ENCODE measurements at places on chromosomes 13 and 19.
A peak's percentile ranks its signal among the peaks of the same experiment; 100 is the strongest.

DNA sequence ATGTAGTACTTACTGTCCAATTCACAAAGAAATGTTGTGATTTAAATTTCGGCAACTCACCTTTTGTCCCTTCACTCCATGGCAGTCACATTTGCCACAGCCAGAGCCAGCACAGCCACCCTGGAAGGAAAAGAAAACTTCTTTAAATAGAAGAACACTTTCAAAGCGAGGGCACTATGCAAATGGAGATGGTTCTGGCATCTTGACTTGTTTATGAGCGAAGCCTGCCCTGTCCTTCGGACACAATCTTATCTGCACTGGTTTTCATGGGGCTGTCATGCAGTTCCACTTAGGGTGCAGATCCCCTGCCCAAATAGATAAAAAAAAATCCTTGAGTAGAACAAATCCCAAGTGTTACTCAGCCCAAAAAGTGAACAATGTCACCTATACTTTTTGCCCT, 64.3 kb downstream of the COL4A1 start:
- DNase-seq = no peak

DNA sequence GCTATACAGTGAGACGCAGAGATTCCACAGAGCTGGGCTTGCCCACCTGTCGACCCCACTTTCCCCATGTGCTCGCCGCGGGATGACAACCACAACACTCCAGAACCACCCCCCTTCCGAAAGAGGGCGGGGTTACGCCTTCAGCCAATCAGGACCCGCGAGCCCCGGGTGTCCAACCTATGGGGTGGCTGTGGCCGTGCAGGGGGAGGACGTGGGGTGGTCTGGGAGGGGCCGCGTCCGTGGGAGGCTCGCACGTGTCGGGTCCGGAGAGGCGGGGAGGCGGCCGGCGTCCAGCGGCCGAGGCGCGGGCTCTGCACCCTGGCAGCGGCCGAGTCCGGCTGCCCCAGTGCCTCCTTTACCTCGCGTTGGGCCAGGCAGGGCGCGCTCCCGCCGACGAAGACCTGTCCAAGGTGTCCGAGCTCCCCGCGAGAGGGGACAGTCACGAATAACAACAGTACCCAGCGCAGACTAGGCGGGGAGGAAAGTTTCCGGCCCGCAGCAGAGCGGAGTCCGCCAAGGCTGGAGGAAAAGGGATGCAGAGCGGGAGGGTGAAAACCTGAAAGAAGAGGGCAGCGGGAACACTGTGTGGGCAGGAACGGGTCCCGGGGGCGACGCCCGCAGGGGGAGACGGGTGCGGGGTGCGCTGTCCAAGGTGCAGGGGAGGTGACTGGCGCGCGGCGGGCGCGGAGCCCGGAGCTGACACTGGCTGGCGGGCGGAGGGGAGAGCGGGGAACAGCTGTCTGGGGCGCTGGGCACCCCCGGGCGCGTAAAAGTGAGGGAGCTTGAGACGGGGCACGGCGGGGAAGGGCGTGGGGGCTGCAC, 911 bp downstream of the ENOX1 start:
- no peak for DNase-seq

DNA sequence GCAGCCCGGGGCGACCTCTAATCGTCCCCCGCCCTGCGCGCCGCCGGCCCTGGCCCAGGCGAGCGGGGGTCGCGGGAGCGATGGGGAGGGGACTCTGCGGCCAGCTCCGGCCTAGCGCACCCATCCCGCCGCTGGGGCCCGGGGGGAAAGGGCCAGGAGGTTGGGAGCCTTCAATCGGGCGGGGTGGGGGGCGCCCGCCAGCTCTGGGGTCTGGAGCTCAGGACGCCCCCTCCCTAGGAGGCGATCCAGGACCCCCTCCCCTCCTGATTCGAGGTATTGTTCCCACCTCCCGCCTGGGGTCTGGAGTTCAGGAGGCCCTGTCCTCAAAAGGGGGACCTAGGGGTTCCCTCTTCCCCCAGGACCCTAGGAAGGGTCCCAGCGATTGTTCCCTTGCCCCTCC, 430 bp downstream of the ZNF358 start:
- DNase-seq = no peak

- no peak for DNase-seq
Measured at GRCh38 chr13:111204438-111205177, 89.5 kb downstream of the ARHGEF7 start.

- no peak for DNase-seq
Measured at GRCh38 chr19:5951338-5951861, 26.5 kb downstream of the RANBP3 start.

DNA sequence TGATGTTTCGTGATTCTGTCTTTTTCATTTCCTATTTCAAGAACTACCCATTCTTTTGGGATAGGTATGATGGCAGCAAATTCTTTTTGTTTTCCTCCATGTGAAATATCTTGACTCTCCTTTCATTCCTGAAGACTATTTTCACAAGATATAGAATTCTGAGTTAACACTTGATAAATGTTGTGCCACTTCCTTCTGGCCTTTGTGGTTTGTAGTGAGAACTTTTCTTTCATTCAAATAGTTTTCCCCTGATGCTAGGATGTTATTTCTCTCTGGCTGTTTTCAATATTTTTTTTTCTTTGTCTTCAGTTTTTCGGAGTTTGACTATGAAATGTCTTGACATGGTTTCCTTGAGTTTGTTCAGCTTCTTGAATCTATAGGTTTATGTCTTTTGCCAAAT, 8.3 kb upstream of the TUBGCP3 start:
- no peak for DNase-seq

DNA sequence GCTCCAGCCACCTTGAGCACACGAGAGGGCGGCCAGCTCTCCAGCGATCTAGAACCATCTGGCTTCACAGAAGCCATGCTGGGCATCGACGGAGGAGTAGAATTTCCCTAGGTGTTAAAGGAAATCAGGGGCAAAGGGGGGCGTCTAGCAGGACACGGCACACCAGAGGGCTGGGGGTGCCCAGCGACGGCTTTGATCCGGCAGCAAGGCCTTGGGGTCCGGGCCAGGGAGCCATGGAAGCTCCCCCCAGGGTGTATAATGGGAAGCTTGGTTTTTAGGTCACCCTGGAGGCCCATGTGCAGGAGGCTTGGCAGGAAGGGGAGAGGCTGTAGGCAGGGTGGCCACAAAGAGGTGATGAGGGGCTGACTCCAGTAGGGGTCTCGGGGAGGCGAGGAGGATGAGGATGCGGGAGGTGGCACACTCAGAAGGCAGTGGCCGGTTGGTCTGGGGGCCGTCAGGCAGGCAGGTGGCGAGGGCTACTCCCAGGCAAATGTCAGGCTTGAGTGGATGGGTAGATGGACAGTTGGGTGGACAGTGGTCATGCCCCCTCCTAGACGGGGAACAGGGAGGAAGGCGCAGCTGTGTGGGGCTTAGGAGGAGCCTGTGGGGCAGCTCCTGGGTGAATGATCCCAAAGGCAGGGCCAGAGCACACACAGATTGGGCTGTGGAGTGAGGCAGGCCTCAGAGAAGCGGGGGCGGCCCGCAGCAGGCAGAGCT, 5.6 kb downstream of the KMT5C start:
- DNase-seq = no peak

- peak; percentile 59 for DNase-seq
Measured at GRCh38 chr19:610801-611480, 21.3 kb downstream of the HCN2 start.

DNA sequence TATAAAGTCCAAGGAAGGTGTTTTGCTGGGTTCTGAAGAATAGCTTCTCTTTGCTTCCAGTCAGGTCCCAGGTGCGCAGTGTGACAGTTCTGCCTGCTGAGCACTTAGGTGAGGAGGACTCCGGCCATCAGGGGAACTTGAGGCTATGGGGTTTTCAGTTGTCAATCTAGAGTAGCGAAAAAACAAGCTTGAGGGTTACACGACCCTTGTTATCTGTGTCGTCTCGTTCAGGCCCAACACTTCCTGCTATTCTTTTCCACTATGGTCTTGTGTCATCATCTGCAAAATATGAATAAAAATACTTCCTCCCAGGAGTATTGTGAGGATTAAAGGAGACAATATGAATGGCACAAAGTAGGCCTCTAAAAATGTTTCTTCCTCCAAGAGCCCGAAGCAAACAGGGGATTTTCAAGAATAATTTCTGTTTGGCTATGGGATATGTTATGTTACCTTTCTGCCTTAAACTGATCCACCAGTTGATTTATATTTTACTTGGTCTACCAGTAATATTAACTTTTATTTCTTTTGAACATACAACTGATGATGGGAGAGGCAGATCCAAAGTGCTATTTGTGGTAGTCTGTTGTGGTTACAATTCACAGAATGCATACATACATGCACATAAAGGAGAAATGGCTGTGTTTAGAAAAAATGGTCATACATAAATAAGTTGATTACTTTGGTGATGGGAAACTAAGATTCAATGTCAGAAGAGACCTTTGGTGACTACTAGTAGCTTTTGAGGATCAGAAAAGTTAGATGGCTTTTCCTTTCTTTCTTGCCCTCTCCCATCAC, 40.5 kb upstream of the RCBTB2 start:
- no peak for DNase-seq

- no peak for DNase-seq
Measured at GRCh38 chr13:71210861-71211260, 656.1 kb downstream of the DACH1 start.

- DNase-seq = no peak
Measured at GRCh38 chr13:32627793-32628192, 41.5 kb downstream of the PDS5B start.

- peak; percentile 60 for DNase-seq
Measured at GRCh38 chr19:43562698-43563241, 12.6 kb downstream of the XRCC1 start.

DNA sequence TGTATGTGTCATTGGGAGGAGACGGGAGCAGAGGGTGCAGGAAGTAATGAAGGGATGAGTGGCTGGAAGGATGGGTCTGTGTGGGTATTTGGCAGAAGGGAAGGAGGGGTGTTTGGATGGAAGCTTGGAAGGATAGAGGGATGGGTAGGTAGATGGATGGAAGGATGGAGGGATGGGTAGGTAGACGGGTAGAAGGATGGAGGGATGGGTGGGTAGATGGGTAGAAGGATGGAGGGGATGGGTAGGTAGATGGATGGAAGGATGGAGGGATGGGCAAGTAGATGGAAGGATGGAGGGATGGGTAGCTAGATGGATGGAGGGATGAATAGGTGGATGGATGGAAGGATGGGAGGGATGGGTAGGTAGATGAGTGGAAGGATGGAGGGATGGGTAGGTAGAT, 41.7 kb upstream of the EHD2 start:
- DNase-seq = no peak

GRCh38 chr19:32421589-32422361, 16.2 kb downstream of the DPY19L3 start:
- no peak for DNase-seq

GRCh38 chr13:95367309-95367843, 66.1 kb upstream of the ABCC4 start:
- no peak for DNase-seq

DNA sequence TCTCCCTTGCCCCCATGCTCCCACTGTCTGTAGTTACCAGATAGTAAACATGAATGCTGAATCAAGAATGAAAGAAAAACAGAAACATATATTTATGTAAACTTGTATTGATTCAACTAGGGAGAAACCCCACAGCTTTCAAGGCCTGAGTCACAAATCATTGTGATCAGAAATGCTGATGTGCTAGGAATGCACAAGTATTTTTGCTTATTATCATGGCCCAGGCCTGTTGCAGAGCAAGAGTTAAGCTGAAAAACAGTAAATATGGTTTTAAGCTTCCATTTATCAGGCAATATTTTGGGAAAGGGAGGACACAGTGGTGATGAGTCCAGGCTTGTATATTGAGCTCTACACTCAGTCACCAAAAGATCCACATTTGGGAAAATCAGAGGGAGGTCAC, 669.6 kb downstream of the DIAPH3 start:
- DNase-seq = no peak

DNA sequence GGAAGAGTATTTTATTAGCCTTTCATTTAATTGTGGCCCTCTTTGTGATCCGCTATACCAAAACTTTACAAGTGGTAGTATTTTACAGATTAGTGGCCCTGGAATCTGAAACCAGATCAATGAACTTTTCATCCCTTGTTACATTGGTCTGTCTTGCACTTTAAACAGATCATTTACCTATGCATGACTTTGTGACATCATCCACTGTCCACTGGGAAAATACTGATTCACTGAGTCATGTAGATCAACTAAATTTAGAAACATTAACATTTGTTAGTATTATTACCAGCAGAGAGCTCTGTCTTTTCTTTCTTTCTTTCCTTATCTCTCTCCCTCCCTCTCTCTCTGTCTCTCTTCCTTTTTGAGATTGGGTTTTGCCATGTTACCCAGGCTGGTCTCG, 17.5 kb downstream of the PCDH8 start:
- no peak for DNase-seq
